Adipocyte (in vitro differentiated cells): ENCODE measurements at places on chromosomes 12 and 14.

DNA sequence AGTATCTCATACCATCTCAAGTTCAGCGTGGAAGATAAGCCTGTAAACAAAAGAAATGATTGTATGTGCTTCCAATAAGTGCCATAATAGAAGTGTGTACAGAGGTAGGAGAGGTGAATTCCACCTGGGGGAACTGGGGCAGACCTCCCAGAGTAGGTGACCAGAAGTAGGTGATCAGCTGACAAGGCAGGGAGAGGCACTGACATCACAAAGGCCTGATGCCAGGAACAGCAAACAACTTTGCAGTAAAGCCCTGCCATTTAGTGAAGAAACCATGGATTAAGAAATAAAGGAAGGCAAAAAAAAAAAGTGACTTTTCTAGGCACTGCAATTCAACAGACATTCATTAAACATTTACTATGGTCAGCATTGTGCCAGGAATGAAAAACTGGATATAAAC is 31.1 kb downstream of the NR1H4 start:
- DNase-seq, result no peak

DNA sequence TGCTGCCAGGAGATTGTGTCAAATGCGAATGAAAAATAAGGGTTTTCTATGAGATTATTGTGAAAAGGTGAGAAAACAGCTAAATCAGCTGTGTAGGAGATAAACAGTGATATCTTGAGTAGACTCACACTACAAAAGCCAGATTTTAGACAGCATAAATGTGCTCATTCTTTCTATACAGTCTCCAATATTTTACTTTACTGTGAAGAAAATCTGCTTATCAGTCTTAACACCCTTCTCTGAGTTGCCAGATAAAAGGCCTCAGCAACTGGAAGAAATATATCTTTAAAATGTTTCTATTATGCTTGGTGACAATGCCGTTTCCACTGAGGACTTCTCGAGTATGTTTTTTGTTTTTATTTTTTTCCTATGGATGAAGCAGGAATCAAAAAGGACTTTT is 47.0 kb upstream of the PTCSC3 start:
- no peak for DNase-seq

DNA sequence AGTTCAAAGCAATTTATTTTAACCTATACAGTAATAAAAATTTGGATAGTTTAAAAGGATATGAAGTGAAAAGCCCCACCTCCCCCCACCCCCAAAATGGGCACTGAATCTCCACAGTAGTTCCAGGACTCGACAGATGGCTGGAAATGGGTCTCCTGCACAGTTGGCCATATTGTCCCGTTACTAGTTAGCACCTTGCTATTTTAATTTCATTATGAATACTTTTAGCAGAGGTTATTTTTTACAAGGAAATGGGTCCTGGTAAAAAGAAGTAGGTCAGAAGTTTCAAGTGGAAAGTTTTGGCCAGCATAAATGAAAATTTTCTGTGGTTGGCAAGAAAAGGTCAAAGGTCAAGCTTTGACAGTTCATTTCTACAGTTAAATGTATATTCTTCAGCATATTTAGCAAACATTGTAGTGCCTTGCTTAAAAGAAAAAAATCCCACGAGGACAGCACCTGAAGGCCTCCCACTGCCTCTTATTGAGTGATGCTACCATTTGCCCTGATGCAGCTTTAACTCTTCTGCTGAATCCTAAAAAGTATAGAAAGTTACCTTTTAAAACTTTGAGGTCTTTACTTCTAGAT is 28.3 kb downstream of the MTHFD1 start:
- DNase-seq, result no peak

- DNase-seq, result no peak
Observed at GRCh38 chr12:120996133-120996746, 17.9 kb downstream of the HNF1A start.

- DNase-seq, result no peak
Observed at GRCh38 chr12:449203-449602, 10.5 kb upstream of the B4GALNT3 start.

DNA sequence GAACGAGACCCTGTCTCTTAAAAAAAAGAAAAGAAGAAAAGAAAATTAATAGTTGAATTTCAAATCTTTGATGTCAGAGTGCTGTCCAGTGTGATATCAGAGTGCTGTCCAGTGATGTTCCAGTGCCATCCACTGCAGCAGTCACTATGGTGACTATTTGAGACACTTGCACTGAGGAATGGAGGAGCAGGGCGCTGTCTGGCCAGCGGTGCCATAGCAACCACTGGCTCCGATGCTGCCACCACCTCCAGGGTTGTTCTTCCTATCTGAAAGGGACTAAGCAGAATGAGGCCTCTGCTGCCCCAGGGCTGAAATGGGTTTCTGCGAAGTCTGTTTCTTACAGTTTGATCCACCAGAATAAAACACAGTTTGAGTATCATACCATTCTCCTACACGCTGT is 272.9 kb downstream of the NUAK1 start:
- DNase-seq, result no peak
